SW 1271 (cell line): ENCODE measurements at places on chromosomes 16 and 17.

- no peak for DNase-seq
Measured at GRCh38 chr17:66678061-66678460, 156.9 kb upstream of the CACNG5 start.

- DNase-seq = no peak
Measured at GRCh38 chr17:29238133-29238850, 8.4 kb upstream of the CRYBA1 start.

DNA sequence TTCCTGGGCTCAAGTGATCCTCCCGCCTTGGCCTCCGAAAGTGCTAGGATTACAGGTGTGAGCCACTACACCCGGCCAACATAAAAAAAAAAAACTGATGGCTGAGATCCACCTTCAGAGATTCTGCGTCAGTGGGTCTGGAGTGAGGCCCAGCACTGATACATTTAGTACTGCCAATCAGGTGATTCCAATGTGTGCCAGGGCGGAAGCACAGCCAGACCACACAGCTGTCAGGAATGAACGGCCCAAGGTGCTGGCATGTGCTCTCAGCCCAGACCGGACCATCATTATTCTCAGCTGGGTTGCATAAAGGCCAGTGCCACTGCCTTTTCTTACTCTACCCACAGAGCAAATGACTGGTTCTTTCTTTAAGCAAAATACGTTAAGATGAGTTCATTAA is 1.2 kb upstream of the BCO1 start:
- no peak for DNase-seq

DNA sequence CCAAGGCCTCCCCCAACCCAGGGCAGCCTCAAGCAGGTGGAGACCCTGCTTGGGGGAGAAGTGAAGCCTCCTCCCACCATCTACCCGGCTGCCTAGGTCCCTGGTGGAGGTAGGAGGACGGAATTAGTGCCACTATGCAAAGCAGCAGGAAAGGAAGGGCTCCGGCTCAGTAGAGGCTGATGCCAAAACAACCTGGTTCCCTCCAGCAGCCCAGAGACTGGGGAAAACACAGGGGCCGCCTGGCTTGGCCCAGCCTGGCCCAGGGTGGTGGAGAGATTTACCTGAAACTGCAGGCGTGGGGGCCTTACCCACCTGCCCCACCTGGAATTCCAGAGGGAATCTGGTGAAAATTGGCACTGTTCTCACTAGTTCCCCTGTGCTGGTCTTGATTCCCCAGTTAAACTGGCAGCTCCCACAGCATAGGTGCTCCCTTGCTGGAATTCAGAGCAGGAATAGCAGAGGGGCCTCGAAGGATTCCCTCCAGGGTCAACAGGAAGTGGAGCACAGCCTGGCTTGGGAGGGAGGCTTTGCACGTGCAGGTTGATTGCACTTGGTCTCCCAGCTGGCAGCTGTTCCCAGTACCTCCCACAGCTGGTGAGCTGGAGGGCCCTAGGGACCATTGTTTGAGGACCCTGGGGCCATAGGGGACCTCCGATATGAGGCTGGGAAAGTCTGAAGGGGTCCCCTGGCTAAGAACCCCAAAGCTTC is 4.5 kb downstream of the CD79B start:
- DNase-seq = no peak

- no peak for DNase-seq
Measured at GRCh38 chr17:19343671-19344151, 18.8 kb downstream of the B9D1 start.

GRCh38 chr16:81403208-81403600 is 41.4 kb upstream of the CMIP start:
- no peak for DNase-seq

DNA sequence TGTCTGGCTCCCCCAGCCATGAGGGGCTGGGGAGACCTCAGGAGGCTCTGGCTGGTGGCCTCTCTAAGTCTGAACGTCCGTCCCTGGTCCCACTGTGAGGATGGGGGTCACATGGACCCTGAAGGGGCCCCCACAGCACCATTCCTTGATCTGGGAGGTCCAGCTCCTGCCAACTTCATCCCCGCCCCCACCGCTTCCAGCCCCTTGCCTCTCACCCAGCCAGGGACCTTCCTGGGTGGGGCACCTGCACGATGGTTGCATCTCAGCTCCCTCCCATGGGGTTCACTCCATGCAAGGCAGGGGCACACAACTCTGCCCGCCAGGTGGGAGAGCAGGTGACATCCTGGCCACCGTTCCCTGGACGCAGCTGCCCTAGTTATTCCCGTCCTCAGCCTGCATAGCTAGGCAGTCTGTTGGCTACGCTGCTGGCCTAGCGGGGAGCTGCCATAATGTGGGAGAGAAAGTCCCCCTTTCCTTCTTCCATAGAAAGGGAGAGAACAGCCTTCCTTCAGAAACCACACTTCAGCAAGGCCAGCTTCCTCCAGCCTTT is 217.9 kb upstream of the RPL38 start:
- no peak for DNase-seq

DNA sequence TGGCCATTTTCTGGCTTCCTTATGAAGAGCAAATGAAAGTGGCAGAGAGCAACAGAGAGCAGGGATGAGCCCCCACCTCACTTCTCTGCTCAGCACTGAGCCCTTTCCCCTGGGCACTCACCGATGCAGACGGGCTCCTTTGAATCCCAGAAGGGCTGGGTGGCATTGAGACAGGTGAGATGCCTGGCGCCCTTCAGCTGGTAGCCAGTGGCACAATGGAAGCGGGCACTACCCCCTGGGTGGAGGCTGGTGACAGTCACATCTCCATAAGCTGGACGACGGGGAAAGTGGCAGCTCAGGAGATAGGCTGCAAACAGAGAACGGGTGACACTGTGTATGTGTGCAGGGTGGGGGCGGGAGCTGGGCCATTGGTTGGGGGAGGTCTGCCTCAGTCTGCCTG is 12.5 kb upstream of the PHF12 start:
- no peak for DNase-seq

DNA sequence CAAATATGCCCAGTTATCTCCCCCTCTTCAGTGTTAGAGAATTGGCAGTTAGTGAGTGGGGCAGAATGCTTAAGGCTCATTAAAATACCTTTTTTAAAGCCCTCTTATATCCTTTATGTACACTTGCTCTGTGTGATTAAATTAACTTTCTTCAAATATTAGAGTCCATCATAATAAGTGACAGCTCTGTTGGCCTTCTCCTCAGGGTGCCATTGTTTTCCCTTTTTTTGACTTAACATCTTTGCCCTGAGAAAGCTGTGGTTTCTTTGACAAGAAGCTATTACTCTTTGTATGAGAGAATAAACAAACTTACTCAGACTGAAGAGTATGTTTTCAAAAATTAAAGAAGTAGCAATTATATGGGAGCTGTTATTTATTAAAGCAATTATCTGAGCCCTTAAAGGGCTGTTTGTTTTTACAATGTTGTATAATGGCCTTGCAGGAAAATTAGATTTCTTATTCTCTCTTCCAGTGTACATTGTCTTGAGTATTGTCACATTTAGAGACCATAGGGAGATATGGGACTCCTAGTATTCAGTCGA is 13.4 kb downstream of the RBBP6 start:
- DNase-seq = no peak

DNA sequence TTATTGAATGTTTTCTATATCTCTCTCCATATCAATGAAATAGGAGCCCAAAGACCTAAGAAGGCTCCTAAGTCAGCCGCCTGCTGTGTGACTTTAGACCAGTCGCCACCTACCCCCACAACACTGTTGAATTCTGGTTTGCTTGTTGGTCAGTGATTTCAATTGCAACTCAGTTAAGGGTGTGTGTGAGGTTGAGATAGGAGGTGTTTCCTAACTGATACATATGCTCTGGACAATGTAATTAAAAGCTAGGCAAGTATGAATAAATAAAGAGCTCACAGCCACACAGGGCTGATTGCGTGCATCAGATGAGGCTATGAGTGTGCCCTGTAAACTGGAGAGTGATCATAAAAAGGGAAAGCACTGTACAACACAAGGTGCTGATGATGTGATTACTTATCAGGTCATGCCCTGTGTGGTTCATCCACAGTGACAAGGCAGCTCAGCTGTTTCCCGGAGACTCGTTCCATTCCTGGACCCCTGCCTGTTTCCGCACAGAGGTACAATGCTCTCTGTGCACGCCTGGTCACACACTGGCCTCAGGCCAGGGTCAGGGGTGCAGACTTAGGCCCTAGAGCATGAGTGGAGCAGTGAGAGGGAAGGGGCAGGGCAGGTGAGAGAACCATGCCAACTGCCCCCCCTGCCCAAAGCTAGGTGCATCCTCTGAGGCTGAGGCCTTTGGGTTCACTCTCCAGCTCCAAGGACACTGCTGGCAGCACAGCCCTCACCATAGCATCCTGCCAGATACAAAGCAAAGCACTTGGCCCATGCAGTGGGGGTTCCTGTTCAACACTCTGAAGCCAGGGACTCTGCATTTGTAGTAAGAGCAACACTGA is 3.3 kb upstream of the KRT35 start:
- DNase-seq = no peak

- no peak for DNase-seq
Measured at GRCh38 chr17:2691069-2691871, 20.3 kb downstream of the CLUH start.

DNA sequence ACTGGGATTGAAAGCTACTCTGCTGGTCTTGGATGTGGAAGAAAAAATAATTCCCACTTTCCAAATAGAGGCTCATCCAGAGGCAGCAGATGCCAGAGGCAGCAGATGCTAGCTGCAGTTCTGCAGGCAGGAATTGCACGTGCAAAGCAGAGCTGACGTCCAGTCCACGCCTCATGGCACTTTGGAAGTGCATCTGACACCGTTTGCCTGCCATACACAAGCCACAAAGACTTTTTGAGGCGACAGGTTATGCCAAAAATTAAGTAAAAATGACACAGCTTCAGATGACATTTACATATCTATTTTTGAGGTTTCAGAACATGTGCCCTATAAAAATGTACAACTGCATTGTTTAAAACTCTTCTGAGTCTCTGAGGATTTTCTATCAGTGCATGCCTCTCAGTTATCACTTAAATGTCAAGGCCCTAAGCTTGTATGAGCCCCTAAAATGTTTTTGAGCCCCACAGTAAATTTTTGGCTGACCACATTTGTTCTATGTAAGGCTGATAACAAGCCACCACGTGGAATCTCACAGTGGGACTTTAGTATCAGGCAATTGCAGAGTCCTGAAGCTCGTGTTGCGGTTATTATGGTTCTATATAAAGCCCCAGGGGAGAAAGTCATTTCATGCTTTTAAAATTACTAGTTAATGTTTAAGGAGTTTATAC is 239.2 kb downstream of the PRKCA start:
- DNase-seq = no peak

DNA sequence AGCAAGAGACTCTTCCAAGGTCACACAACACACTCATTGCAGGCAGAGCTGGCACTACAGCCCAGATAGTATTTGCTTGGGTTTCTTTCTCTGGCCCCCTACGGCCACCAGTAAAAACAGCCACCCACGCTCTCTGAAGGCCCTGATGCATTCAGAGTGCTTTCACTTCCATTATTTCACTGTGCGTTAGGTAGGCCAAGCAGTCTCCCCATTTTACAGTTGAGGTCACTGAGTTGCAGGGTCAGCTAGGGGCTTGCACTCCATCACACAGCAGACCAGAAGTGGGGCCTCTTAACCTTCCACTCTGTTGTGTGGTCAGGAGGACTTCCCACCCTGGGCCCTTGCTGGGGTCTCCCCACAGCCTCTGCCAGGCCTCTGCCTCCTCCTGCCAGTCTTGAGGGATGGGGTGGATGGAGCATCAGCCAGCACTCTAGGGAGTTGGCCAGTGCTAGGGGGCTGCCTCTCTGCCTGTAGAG is 2.5 kb downstream of the TBX21 start:
- no peak for DNase-seq

- no peak for DNase-seq
Measured at GRCh38 chr17:81222620-81222905, 202 bp downstream of the CEP131 start.

DNA sequence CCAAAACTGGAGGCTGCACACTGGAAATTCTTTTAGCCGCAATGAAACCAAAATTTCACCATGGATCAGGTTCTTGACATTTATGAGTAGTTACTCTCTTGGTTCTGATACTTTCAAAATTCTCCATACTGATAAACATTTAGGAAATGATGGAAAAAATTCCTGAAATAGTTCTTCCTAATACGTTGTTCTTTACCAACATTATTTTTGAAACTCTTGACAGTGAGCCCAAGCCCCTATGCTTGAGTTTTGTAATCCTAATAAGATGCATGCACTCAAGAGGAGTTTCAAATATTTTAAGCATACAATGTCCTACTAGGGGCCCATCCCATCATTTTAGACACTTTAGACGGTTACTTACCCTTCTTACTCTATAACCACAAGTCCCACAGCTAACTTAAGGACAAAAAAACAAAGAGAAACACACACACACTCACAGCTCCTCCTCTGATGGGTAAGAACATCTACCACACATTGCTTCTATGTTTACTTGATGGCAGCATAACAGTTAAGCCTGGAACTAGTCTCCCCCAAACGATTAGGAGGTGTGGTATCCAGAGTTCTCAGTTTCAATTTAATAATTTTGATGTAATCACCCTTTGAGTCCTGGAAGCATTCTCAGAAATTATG is 3.7 kb downstream of the VEZF1 start:
- no peak for DNase-seq

- no peak for DNase-seq
Measured at GRCh38 chr16:57589374-57589773, 39.1 kb upstream of the ADGRG1 start.

DNA sequence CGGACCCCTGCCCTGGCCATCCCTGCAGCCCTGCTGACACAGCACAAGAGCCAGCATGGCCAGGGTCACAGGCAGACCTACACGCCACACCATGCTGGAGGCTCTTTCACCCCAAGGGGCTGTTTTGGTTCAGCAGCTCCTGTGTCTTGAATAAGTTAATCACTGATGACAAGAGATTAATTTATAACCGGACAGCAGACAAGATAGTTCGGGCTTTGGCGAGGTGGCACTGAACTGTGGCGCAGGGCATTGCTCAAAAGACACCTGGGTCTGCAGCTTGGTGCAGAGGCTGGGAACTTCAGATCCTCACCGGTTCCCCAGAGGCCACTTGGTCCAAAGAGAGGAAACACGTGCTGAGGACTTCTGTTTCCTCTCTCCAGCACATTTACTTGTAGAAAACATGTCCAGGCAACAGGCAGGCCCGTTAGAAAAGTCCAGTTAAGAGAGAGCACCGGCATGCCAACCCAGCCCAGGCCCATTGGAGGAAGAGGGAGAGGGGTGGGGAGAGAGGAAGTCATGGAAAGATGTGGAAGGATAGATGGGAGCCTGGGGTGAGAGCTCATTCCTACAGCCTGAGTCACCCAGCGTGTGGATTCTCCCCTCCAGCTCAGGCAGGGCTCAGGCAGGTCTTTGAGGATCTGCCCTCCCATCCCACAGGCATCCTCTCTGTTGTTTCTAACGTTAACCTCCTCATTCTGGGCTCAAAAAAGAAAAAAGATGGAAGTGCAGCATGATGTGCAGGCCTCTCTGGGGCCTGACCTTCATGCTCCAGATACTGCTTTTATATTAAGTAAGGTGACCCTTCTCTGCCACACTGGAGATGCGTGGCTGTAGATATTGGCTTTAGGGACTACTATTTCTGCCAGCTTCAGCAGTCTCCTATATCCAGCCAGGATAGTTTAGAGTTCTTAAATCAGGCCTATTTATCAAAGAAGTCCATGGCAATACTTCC is 80.0 kb upstream of the HNF1B start:
- DNase-seq = peak; percentile 80

- DNase-seq = no peak
Measured at GRCh38 chr16:68126395-68126794, 41.2 kb downstream of the NFATC3 start.
